A549 treated with CORT108297 at 1 μM for 4 hours (cell line): ENCODE measurements at places on chromosomes 3 and 15. TPM values are rescaled to one million over a fixed set of nuclear protein-coding genes. Genes with fewer than 3 reads are reported as not detected.

Gene FAM43A
- total RNA-seq, result 3.8 to 9.7 TPM (median 8.6 TPM) in 5 replicates

Gene HCLS1
- total RNA-seq, result 0.04 to 0.14 TPM (median 0.13 TPM) in 5 replicates

Gene SNTN
- not detected in 5 replicates for total RNA-seq

Gene MORC1
- not detected in 5 replicates for total RNA-seq

Gene MRPL46
- total RNA-seq, result 53.6 to 62.1 TPM (median 60.0 TPM) in 5 replicates

Gene SLC12A8
- 0.95 to 1.6 TPM (median 1.0 TPM) in 5 replicates for total RNA-seq

Gene NECTIN3
- 19.9 to 31.8 TPM (median 25.2 TPM) in 5 replicates for total RNA-seq

Gene FBXL2
- 7.3 to 9.4 TPM (median 8.0 TPM) in 5 replicates for total RNA-seq

Gene PPP1R14D
- total RNA-seq, result 0.10 to 0.28 TPM in 2 of 5 replicates, not detected in the others

Gene C3orf62
- 1.5 to 2.2 TPM (median 1.9 TPM) in 5 replicates for total RNA-seq

Gene SLC22A13
- 0.05 to 0.13 TPM (median 0.08 TPM) in 5 replicates for total RNA-seq

Gene GP5
- not detected in 5 replicates for total RNA-seq

Gene SPINK8
- total RNA-seq, result not detected in 5 replicates

Gene SCAANT1
- not detected in 5 replicates for total RNA-seq

Gene OXTR
- 9.1 to 11.4 TPM (median 10.4 TPM) in 5 replicates for total RNA-seq

Gene DYNC1LI1
- 35.5 to 45.2 TPM (median 38.4 TPM) in 5 replicates for total RNA-seq

Gene ZNF609
- total RNA-seq, result 16.0 to 24.5 TPM (median 22.5 TPM) in 5 replicates

Gene HHLA2
- total RNA-seq, result 0.04 to 0.13 TPM (median 0.08 TPM) in 3 of 5 replicates, not detected in the others

Gene ARGFX
- not detected in 5 replicates for total RNA-seq

Gene GOLGA6L4
- 0.73 to 1.8 TPM (median 0.90 TPM) in 5 replicates for total RNA-seq

Gene C3orf52
- total RNA-seq, result 10.6 to 14.8 TPM (median 14.3 TPM) in 5 replicates

Gene CCDC50
- total RNA-seq, result 24.1 to 30.0 TPM (median 25.7 TPM) in 5 replicates

Gene BLM
- 10.4 to 14.7 TPM (median 11.5 TPM) in 5 replicates for total RNA-seq

Gene PLCL2
- 5.0 to 8.0 TPM (median 5.7 TPM) in 5 replicates for total RNA-seq

Gene LEKR1
- total RNA-seq, result 0.54 to 1.1 TPM (median 0.68 TPM) in 5 replicates

Gene SPSB4
- total RNA-seq, result 0.09 to 0.22 TPM (median 0.18 TPM) in 5 replicates

Gene GCSAM
- not detected in 5 replicates for total RNA-seq

Gene ARRDC4
- total RNA-seq, result 0.15 to 0.24 TPM (median 0.21 TPM) in 5 replicates

Gene RAD54L2
- total RNA-seq, result 3.5 to 4.2 TPM (median 4.1 TPM) in 5 replicates

Gene TXNRD3
- 5.9 to 6.9 TPM (median 6.5 TPM) in 5 replicates for total RNA-seq

Gene IL12A
- total RNA-seq, result 0.59 to 1.1 TPM (median 0.90 TPM) in 5 replicates

Gene PIGZ
- 1.1 to 1.8 TPM (median 1.6 TPM) in 5 replicates for total RNA-seq

Gene UBE3A
- total RNA-seq, result 16.8 to 31.0 TPM (median 20.6 TPM) in 5 replicates

Gene MYNN
- 8.6 to 11.7 TPM (median 8.9 TPM) in 5 replicates for total RNA-seq

Gene RETNLB
- total RNA-seq, result not detected in 5 replicates

Gene EIF2A
- total RNA-seq, result 62.1 to 101 TPM (median 70.4 TPM) in 5 replicates

Gene CTDSPL
- 8.9 to 13.4 TPM (median 11.4 TPM) in 5 replicates for total RNA-seq
